ENCODE measurements at places on chromosomes 11 and 22.

DNA sequence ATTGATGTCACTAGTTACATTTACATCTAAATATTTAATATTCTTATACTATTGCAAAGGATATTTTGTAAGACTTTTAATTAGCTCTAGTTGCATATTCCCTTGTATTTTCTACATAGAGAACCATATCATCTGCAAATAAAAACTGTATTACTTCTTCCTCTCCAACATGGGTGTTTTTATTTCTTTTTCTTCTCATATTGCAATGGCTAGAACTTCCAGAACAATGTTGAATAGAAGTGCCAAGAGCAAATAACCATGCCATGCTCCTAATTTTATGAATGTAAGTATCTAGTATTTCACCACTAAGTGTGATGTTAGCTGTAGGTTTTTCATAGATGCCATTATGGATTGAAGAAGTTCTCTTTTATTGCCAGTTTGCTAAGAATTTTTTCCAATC lies 321.8 kb upstream of the NCAM1 start:
- DNase-seq = no peak

GRCh38 chr11:37533830-37534229 lies 935.8 kb upstream of the RAG2 start:
- no peak for DNase-seq

DNA sequence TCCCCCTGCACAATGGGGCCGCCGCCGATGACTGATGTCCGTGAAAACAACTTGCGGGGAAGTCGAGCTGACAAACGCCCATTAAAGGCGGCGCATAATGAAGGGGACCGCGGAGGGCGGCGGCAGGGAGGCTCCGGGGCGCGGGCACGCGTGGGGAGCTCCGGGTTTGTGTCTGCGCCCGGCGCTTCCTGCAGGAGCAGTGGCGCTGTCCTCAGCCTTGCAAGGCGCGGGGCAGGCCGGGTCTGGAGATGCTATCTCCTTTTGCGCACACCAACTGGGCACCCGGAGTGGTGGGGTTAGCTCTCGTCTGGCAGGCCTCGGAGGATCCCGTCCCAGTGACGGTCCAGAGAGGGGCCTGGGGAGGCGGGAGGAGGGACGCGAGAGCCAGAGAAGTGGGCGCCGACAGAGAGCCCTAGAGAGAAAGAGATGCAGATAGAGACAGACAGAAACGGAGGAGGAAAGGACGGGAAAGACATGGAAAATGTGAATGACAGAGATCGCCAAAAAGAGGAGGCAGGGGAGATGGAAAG lies 390 bp upstream of the FGF3 start:
- no peak for DNase-seq

DNA sequence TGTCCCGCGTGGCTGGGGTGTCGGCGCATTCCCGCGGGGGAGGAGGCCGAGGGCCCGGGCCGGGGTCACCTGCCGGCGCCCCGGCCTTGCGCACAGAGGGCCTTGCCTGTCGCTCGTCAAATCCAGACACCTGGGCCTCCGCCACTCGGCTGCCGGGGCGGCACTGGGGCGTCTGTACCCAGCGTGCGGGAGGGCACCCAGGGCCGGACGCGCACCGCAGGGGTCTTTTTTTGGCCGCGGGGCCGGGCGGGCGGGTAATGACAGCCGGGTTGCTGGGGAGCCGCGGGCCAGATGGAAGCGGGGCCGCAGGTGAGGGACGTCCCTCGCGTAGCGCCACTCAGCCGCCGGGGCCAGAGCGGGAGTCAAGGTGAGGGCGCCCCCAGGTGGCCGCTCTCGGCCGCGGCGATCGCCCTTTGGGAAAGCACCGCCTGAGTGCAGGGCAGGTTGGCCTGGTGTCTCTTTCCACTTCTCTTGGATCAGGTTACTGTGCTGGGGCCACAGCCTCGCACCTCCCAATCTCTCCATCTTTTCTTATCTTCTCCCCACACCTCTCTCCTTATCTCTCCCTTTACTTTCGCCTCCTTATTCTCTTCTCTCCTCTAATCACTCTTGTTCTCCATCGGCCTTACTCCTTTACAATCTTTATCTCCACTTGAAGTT lies 3.5 kb downstream of the PHLDB1 start:
- peak; percentile 74 for DNase-seq

DNA sequence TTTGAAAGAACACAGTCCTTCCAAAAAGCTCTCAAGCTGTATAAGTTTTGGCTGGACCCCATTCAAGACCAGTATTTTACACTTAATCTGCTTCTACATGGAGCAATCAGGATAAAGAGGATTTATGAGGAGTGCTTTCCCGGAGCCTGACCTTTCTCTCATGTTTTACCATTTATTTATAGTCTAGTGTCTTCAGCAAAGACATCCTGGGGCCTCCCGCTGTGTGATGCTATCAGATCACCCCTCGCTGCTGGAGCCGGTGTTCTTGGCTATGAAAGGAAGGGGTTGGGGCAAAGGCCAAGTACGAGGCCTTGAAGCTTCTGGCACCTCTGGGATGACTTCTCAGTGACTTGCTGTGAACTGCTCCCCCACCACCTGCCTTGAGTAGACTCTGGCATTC lies 189.6 kb downstream of the ADAMTS15 start:
- no peak for DNase-seq

DNA sequence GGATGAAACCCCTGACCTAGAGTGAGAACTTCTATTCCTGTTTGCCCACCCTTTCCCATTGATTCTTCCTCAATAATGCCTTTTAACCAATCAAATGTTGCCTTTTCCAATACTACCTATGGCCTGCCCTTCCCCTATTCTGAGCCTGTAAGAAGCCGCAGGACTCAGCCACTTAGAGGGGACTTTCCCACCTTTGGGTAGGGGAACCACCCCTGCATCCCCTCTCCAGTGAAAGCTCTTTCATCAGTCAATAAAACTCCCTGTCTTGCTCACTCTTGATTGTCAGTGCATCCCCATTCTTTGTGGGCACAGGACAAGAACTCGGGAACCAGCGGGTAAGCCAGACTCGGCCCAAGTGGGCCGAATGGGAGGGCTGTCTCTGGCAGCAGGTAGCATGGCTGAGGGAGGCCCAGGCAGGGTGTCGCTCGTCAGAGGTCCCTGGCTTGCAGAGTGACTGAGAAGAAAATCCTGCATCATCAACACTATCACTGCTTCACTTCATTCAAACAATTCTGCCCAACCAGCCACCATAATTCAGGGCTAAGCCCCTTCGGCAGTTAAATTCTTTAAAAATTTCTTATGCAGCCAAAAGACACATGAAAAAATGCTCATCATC lies 30.4 kb downstream of the LDHAL6A start:
- no peak for DNase-seq

- DNase-seq = no peak
Measured at GRCh38 chr11:65979261-65979759, 17.8 kb downstream of the SART1 start.

DNA sequence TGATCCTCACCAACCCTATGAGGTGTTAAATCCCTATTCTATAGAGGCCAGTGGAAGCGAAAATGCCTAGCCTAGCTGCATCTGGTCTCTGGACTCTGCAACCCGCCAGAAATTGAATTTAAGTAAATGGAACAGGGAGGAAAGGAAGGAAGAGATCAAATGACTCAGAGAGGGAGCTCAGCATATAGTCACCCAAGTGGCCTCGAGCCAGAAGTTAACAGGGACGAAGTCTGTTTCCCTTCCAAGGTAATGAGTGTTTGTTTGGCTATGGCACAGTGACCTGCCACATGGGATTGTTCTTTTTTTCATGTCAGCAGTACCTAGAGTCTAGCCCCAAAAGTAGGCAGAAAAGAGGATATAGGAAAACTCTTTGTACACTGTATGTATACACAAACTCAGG lies 66.3 kb downstream of the PAK1 start:
- DNase-seq = no peak

DNA sequence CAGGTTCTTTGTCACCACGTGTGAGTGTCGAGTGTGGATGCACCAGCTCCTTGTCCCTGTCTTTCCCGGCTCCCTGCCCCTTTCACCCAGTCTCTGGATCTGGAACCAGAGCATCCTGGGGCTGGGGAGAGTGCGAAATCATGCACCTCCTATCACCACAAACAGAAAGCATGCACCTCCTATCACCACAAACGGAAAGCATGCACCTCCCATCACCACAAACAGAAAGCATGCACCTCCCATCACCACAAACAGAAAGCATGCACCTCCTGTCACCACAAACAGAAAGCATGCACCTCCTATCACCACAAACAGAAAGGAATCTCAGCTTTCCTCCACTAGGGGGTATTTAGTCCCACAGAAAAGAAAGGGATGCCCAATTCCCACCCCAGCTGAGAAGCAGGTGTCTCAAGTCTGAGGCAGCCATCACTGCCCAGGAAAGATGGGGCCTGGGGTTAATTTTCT lies 5.9 kb upstream of the GLB1L3 start:
- no peak for DNase-seq

GRCh38 chr11:108732395-108732794 lies 67.5 kb downstream of the DDX10 start:
- no peak for DNase-seq

DNA sequence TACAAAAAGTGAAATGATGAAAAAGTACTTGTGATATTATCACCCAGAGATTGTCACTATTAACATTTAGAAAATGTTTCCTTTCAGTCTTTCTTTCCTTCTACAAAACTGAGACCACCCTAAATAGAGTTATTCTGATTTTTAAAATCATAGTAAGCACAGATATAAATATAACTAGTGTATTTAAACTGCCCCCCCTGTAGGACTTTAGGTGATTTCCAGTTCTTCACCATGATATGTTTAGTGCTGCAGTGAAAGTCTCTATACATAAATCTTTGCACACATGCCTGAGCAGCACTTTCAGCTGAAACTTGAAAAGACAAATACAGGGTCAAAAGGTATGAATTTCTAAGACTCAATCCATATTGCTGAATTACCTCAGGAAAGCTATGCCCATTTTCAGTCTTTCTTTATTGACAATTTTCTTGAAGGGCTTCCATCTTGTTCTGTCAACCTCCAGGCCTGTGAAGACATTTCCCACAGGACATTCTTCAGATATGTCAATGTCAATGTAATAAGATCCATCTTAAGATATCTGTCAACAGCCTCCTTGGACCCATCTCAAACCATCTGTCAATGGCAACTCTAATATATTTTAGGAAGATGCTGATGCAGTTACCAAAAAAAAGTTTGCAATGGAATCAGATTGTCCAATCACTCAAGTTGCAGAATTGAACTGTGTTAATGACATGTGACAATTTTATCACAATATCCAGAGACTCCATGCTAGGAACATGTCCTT lies 30.8 kb upstream of the LDLRAD3 start:
- no peak for DNase-seq

DNA sequence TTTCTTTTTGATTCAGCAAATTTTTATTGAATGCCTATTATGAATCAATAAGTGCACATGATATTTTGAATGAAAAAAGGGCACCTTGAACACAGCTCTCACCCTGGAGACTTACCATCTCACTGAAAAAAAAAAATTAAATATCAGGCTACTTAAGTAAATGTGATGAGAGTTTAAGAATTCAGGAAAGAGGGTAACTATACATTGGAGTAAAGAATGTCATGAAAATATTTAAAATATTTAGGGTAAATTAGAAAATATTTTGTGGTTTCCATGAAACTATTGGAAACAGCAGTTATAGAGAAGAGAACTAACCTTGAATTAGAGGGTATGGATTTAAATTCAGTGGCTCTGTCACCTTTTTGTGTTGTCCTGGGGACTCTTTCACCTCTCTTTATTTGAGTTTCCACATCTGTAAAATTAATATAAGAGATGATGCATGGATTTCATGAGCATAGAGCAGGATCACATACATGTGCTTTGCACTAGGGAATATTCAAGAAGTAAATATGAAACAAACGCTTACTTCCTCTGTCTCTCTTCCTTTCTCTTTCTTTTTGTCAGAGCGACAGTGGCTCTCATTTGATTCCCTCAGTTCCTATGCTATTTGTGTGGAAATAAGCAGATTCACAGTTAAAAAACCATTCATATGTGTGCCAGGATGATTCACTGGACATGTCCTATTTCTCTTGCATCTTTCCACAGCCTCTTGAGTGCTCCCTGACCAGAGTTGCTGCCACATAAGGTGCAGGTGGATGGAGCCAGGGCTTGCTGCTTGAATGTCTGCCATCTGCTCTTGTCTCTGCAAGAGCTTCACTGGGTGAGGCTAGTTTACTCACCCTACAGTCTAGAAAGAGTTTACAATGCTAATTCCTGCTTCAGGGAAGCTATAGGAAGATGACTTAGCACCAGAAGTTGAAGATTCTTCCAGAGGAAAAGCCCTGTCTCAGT lies 533.1 kb downstream of the ETS1 start:
- DNase-seq = no peak

DNA sequence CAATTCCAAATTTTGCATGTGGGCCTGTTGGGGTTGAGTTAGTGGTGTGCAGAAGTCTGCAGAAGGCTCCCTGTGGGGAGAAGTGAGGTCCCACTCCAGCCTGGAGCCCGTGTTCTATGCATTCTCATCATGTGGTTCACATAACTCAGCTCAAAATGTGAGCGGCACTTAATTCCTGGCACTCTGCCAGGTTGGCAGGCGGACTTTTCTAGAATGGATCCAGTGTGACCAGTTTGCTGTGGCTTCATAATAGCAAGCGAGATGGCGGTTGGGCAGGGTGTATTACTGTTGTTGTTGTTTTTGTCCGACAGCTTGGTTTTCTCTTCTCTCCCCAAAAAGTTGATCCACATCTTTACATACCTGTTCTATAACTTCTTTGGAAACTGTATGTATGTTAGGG lies 146.8 kb upstream of the TTC12 start:
- no peak for DNase-seq

DNA sequence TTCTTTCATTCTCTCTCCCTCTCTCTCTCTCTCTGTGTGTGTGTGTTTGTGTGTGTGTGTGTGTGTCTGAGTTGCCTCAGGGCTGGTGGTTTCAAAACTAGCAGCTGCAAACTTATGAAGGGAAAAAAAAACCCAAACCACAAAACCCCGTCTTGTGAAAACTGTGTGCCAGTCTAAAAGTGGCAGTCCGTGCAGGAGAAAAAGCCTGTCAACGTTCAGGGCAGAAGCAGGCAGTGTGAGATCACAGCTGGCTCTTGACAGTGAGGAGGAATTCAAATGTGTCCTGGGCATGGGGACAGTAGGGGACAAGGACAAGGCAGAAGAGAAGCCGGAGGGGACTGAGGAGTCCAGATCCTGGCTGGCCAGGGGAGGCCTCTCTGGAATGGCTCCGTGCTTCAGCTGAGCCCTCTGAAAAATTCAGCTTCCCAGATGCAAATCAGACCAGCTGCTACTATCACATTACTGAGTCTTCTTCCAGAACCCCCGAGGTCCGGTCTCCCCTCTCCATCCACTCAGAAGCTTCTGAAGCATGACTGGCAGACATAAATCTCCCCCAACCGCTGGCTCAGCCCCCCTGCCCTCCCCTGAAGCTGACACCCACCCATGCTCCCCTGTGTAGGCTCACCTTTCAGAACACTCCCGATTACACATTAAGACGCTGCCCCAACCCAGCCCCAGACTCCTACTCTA lies 31.9 kb downstream of the FLI1 start:
- DNase-seq = peak; percentile 49

DNA sequence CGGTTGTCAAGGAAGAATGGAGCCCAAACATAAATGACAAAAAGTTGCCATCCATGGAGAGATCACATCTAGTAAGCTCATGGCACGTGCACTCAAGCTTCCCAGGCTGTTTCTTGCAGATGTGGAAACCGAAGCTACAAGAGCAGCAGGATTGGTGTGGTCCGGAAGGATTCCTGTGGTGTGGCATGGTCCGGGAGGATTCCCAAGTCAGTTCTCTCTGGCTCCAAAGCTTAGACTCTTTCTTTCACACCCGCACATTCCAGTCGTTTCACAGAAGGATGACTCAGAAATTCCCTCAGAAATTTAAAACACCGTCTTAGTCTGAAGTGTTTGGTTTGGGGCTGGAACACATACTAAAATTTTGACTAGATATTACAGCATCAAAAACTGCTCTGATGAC lies 78.0 kb upstream of the DRD2 start:
- no peak for DNase-seq

Data from effector memory CD4-positive, alpha-beta T cell (primary cell).